ENCODE measurements at places on chromosomes 4 and X. TPM values are rescaled to one million over a fixed set of nuclear protein-coding genes. Genes with fewer than 3 reads are reported as not detected.

The CCDC160 gene
- polyA plus RNA-seq, result not detected

The COX7B2 gene
- not detected for polyA plus RNA-seq

The XAGE1A gene
- not detected for polyA plus RNA-seq

The GPR82 gene
- polyA plus RNA-seq, result 0.06 TPM
